Stimulated activated CD8-positive, alpha-beta memory T cell treated with anti-CD3 and anti-CD28 coated beads, Interleukin-15, amount 100 ng/mL, for 24 hours (primary cell): ENCODE measurements at places on chromosomes 5 and 9.

DNA sequence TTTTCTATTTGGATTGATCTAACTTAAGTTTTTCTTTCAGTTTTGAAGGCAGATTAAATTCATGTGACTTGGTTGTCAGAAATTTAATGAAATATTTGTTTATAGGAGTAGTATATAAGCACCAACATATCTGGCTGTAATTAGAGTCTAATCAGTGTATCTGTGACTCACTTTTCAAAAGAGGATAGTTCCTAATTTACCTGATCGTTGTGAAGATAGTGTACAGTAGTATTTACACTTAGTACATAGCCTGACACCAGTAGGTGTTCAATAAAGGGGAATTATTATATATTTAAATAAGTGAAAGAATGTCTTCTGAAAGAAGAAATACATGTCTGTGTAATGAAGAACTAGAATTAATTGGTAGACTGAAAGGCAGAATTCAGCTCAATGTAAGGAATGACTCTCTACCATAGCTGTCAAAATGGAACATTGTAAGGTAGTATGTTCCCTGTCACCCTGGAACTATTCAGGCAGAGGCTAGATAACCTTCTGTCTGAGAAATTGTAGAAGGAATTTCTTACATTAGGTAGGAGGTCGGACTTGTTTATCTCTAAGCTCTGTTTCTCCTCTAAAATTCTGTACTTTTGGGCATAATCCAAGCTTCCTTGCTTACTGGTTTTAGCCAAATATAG is 8.6 kb downstream of the TGFBR1 start:
- DNase-seq, result no peak

- DNase-seq, result no peak
Observed at GRCh38 chr9:116978155-116978554, 291.1 kb downstream of the TRIM32 start.

GRCh38 chr5:95060098-95060497 is 224.8 kb downstream of the MCTP1 start:
- DNase-seq, result no peak

DNA sequence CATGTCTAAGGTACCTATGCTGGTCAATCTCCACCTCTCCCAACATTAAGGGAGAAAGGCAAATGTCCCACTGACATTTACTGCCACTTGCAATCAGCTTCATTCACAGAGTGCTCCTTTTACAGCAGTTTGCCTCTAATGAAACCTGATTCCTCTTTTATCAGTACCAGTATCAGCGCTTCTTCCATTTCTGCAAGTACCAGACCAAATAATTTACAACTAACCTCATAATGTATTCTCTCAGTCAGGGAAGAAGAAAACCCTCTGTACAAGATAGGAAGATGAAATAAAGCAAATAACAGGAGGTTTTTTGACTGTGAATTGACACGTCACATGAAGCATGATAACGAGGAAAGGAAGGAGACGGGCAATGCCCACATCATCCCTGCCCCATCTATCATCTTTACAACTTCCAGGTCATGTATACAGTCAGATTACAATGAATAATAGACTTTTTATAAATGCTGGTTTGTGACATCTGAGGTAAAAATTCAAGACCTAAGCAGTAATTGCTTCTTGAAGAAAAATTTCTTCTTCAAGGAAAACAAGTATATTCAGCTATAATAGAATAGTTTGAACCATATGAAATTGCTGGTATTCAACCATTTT is 21.9 kb downstream of the ABITRAM start:
- DNase-seq, result no peak

GRCh38 chr5:90297045-90297764 is 112.4 kb downstream of the CETN3 start:
- DNase-seq, result no peak

- DNase-seq, result no peak
Observed at GRCh38 chr9:88829276-88829675, 162.0 kb upstream of the S1PR3 start.

DNA sequence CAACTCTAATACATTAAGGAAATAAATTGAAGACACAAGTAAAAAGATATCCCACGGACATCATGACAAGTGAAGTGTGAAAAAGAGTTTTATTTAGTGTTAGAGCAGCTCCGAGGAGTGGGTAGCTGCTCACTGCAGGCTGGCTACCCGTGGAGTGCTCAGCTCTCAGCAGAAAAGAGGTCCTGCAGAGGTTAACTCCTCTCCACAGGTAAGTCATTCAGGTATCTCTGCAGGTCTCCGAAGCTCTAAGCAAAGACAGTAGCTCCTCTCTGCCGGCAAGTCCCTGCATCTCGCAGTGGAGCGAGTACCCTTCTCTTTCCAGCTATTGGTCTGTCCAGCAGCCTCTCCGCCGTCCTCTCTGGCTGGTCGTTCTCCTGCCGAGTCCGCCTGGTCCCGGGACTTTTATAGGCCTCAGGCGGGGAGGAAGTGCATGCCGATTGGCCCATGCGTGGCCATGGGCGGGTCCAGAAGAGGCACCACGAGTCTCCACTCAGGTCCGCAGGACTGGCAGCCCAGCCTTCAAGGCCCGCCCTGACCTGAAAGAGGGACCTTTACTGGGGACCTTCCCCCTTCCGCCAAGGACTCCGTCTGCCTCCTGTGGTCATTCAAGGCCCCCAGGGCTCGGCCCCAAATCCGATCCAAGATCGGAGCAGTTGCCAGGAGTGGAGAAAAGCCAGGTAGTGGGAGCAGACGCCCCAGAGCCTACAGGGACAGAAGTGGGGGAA is 29.9 kb downstream of the BTNL9 start:
- DNase-seq, result no peak

- no peak for DNase-seq
Observed at GRCh38 chr5:67404256-67405100, 207.9 kb upstream of the CD180 start.

GRCh38 chr9:13480693-13481092 is 201.2 kb upstream of the MPDZ start:
- DNase-seq, result no peak

GRCh38 chr9:136928591-136928990 is 15.9 kb downstream of the FBXW5 start:
- no peak for DNase-seq

DNA sequence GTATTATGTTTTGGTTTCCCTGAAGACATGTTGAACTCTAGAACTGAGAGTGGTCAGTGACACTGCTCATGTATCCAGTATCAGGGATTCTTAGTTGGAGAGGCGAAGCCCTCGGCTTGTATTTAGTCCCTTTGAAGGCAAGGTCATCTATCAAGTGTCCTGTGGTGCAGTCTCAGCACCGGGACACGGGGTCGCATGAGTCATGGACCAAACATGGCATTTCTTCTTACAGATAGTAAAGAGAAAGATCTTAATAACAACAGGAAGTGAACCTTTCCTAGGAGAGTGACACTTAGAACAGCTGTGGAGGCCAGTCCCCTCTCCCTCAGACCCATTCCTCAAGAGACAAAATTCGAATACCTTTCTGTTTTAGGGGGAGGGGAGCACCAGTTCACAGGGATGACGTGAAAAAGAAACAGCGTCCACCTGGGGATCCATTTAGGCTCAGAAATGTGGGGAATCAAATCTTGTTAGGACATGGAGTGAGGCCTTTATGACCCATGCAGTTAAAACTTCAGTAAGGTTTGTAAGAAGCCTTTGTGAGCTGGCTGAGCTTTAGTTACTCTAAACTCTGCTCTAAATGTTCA is 86.5 kb downstream of the ADGRV1 start:
- DNase-seq, result no peak

DNA sequence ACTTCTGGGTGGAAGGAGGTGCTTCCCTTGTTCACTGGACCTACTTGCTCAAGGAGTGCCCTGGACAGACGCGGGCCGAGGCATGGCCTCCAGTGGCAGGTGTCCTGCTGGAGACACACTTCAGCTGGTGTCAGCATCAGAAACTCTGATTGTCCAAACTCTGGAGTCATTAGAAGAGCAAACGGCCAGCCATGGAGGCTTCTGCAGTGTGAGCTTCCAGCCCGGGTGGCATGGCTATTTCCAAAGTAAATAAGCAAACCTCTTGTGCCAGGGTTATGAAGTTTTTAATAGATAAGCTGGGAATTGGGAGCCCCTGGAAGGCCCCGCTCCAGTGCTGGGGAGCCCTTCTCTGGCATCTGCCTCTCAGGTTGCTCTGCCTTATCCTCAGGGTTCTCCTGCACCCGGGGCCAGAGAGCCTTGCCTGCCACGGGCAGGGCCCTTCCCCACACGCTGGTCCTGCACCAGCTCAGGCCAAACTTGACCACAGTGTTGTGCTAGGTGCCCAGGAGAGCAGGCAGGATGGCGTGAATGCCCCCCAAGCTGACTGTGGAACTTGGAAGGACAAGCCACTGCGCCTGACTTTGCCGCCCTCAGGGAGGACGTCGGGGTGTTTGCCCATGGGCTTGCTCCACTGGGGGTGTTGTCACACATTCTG is 285.6 kb downstream of the GADD45G start:
- no peak for DNase-seq

GRCh38 chr5:33594006-33594405 is 153.2 kb downstream of the TARS1 start:
- DNase-seq, result no peak

DNA sequence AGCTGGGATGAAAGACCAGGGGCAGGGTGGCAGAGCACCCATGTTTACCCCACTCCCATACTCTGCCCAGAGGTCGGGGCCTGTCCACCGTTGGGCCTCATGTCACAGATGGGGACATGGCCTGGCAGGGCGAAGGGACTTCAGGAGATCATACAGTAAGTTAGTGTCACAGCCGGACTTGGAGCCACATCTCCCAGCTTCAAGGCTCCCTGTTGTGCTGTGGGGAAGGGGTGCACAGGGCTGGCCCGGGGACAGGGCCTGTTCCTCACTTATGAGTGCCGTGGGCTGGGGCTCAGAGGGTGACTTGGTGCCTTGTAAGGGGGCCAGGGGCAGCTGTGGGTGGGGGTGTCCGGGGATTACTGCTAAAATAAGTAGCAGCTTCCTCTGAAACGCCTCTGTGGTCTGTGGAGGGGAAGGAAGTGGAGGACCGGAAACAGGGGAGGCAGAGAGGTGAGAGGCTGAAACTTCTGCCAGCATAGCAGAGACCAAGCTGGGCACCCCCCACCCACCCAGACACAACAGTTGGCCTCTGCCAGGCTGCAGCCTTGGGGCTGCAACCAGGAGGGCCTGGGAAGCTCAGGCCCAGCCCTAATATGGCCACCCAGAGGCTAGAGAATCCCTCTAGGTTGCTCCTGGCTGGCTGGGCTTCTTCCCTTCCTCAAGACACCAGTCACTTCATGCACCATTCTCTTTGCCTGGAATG is 41.1 kb upstream of the NEK6 start:
- DNase-seq, result no peak

GRCh38 chr5:150774145-150774544 is 4.4 kb upstream of the SMIM3 start:
- DNase-seq, result no peak
